ENCODE measurements at places on chromosomes 11 and 22. TPM values are rescaled to one million over a fixed set of nuclear protein-coding genes. Genes with fewer than 3 reads are reported as not detected.

Gene PHETA2
- total RNA-seq: 2.9 TPM

Gene DESI1
- total RNA-seq: 41.3 TPM

Gene KCNJ5
- total RNA-seq: 9.4 TPM

Gene SLC22A8
- not detected for total RNA-seq

Gene OR8G5
- total RNA-seq: not detected

Gene TMPRSS13
- not detected for total RNA-seq

Gene LYVE1
- 6.7 TPM for total RNA-seq

Gene TSPAN32
- 19.1 TPM for total RNA-seq

Gene ZNF280B
- total RNA-seq: 0.55 TPM

Gene PNPLA3
- not detected for total RNA-seq

Gene SORL1
- total RNA-seq: 8.6 TPM

Gene ASCL2
- total RNA-seq: 0.15 TPM

Gene NPAS4
- total RNA-seq: not detected

Gene PGA5
- not detected for total RNA-seq

Gene KRTAP5-4
- total RNA-seq: not detected

Gene B4GALNT4
- total RNA-seq: 0.25 TPM

Gene RBM4
- total RNA-seq: 53.9 TPM

Gene GATD1
- 29.4 TPM for total RNA-seq

Gene CDON
- total RNA-seq: 9.2 TPM

Gene AIFM3
- total RNA-seq: 0.50 TPM

Gene HORMAD2
- total RNA-seq: not detected

Gene SLC22A12
- total RNA-seq: not detected

Gene LMO1
- total RNA-seq: 5.8 TPM

Gene PRRG4
- total RNA-seq: 0.08 TPM

Gene FDXACB1
- total RNA-seq: 1.7 TPM

Gene HTR3A
- not detected for total RNA-seq

Gene TUB
- 21.0 TPM for total RNA-seq

Gene KRTAP5-10
- total RNA-seq: not detected

Gene FAM111B
- 1.4 TPM for total RNA-seq

Gene TMEM45B
- total RNA-seq: not detected

Gene HTR3B
- not detected for total RNA-seq

Gene MGAT3
- 4.0 TPM for total RNA-seq

Gene TSSK2
- not detected for total RNA-seq

Gene DSCAML1
- 1.5 TPM for total RNA-seq

Gene MIF
- 224 TPM for total RNA-seq

Gene WNT11
- 7.5 TPM for total RNA-seq

Data from heart right ventricle (tissue), 16 donors.